Neural cell (in vitro differentiated cells): ENCODE measurements at places on chromosomes 12 and 14. TPM values are rescaled to one million over a fixed set of nuclear protein-coding genes. Genes with fewer than 3 reads are reported as not detected.

Gene POTEG
- polyA plus RNA-seq = not detected in 2 replicates

Gene SALL2
- polyA plus RNA-seq = 18.6 and 23.6 TPM in 2 replicates

Gene ACSS3
- polyA plus RNA-seq = 0.31 and 0.52 TPM in 2 replicates

Gene IFI27L1
- 37.9 and 45.6 TPM in 2 replicates for polyA plus RNA-seq

Gene TEAD4
- polyA plus RNA-seq = 1.5 and 1.6 TPM in 2 replicates

Gene AHNAK2
- polyA plus RNA-seq = 0.82 and 1.4 TPM in 2 replicates

Gene HOXC6
- polyA plus RNA-seq = not detected in 2 replicates

Gene HNF1A
- not detected in 2 replicates for polyA plus RNA-seq

Gene LTB4R2
- 3.4 and 5.0 TPM in 2 replicates for polyA plus RNA-seq
